ENCODE measurements at places on chromosomes 5 and 9.

DNA sequence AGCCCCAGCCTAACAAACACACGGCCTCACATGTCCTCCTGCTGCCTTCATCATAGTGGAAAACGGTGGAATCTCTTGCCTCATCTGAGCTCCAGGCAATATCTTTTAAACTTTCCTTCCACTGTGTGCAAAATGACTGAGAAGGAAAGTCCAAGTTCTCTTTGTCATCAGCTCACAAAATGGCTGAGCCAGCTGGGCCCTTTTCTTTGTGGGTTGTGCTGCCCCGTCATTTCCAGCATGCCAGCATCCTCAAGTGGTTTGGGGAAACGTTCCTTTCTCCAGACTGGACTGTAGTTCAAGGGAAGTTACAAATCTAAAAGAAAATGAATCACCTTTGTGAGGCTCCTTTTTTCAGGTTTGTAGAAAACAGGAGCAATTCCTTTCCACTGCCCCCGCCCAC, 171.1 kb upstream of the FSTL4 start:
- DNase-seq, result no peak

DNA sequence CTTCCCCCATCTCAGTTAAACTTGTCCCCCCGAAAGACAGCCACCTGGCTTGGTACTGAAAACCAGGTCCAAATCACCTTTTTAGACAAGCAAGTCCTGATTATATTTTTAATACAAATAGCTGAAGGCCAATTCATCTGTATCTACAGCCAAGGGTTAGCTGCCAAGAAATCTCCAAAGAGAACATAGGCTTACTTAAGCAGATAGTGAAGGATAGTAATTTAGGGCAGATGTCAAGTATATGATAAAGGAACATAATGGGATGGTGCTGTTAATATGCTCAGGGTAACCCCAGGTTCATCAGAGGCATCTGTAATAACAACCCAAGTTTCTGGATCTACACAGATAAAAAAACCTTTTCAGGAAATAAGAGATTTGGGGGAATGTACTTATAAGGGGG, 133.0 kb downstream of the EBF1 start:
- DNase-seq, result no peak

DNA sequence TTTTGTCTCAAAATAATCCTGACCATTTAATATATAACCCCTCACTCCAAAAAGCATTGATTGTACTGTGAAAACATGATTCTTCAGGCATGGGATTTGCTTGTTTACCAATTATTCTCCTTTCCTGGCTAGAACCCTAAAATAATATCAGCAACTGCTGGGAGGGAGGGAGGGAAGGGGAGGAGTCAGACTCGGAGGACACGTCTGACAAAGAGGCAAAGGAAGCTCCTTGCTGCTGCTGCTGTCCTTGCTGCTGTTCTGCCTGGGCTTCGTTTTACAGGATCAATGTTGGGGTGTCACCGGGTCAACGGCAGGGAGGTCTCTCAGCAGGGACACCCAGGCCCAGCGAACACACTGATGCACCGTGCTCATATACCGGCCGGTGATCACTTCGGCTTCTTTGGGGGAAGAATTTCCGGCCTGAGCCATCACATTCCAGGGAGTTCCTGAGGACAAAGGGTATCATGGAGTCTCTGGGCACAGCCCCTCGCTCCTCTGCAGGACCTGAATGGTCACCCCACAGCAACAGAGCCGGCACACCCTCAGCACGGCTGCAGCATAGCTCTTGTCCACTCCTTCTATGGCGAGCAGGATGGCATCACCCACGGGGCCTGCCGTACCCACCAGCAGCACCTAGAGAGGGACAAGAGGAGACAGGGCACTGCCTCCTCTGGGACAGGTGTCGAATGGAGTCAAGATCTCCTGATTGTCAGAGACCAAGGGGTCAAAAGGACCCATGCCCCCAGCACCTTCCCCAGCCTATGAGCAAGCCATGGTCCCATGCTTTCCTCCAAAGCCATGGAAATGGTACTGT, 27.9 kb downstream of the MED10 start:
- DNase-seq, result no peak

DNA sequence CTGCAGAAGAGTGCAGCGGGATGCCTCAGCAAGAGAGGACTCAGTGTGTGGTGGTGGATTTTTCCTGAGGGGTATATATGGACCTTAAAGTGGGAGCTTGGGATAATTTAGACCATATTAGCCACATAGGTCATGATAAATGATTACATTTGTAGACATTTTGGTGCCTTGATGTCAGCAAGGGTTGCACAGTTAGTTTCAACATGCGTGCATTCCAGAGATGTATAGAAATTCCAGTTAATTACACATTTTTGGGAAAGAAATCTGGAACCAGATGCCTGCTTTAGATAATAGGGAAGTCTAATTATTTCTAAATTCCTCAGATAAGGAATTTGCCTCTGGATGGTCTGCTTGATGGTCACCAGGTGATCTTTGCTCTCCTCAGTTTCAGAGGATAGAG, 440.6 kb upstream of the PAPPA start:
- DNase-seq, result no peak

GRCh38 chr5:172878933-172879752, 45.1 kb downstream of the ERGIC1 start:
- DNase-seq, result no peak

DNA sequence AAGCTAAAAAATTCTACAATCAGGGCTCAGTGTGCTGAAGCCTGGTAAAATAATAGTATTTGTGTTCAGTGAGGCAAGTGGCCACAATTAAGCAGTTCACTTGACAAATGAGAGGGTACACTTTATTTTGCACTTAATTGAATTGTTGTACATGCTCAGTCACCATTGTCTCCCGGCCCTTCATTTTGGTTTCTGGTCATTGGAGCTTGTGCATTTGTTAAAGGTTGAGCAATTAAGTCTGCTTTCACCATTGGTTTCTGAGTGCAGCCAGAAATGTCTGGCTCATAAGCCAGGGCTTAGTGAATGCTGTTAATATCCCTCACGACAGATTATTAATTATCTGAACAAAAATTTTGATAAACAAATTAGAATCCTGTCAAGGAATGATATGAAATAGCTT, 89.6 kb downstream of the PRDM6 start:
- no peak for DNase-seq

DNA sequence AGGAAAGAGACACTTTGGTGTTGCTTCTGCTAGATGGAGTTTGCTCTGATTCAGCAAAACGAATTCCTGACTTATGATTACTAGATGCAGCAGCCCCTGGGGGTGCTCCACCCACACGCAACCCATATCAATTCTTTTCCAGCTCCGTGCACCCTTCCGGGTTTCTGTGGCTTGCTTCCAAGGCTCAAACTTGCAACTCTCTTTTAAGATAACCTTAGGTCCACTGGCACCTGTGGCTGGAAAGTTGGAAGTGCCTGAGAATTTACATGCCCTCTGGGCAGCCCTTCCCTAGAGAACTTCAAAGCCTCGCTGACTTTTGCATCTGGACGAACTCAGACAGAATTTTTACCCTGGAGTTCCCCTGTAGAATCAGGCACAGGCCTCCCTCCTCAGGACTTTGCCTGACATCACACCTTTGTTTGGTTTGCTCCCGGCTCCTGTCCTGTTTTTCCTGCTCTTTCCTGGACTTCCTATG, 224.9 kb downstream of the SNX18 start:
- no peak for DNase-seq

- no peak for DNase-seq
Measured at GRCh38 chr5:151686674-151687407, at the start of gene SPARC. TSS of gene SPARC (minus strand) at chr5:151686915. CDS start at chr5:151676188, 10,727 bp downstream.

GRCh38 chr9:6897207-6897822, 139.5 kb downstream of the KDM4C start:
- no peak for DNase-seq

- no peak for DNase-seq
Measured at GRCh38 chr9:104779334-104779733, 15.4 kb downstream of the NIPSNAP3B start.

DNA sequence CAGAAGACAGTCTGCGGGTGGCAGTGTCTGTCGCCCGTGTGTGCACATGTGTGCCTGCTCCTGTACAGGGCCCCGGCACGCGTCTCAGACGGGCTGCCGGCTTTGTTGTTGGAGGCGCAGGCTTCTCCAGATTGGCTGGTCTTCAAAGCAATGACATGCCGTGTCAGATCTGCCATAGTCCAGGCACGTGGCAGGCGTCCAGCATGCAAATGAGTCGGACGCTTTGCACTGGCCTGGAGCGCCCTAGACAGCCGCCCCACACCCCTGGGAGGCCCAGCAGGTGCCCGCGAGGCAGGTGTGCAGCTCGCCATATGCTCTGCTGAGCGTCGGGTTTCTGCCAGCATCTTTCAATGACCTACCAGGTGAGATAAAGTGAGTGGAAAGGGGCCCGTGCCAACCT, 71.5 kb downstream of the GADD45G start:
- peak; percentile 90 for DNase-seq

GRCh38 chr5:58410441-58410840, 49.4 kb downstream of the PLK2 start:
- DNase-seq, result no peak

DNA sequence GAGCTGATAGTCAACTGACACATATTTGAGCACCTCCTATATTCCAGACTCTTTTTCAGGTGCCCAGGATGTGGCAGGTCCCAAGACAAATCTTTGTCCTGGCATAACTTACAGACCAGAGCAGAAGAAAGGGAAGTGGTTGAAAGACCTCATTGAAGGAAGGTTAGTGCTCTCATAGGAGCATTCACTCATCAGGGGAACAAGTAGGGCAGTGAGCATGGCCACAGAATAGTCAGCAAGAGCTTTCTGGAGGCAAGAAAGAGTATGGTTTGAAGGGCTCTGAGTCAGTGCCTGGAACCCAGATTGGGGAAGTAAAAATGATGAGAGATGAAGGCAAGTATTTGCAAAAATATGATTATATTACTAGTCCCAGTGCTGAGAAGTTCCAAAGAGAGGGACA, 25.0 kb upstream of the ERMP1 start:
- no peak for DNase-seq

- DNase-seq, result no peak
Measured at GRCh38 chr9:28134446-28134976, 561.2 kb upstream of the C9orf72 start.

- DNase-seq, result no peak
Measured at GRCh38 chr5:959581-960531, 48.7 kb upstream of the NKD2 start.

GRCh38 chr9:124078641-124079040, 67.1 kb downstream of the LHX2 start:
- no peak for DNase-seq

DNA sequence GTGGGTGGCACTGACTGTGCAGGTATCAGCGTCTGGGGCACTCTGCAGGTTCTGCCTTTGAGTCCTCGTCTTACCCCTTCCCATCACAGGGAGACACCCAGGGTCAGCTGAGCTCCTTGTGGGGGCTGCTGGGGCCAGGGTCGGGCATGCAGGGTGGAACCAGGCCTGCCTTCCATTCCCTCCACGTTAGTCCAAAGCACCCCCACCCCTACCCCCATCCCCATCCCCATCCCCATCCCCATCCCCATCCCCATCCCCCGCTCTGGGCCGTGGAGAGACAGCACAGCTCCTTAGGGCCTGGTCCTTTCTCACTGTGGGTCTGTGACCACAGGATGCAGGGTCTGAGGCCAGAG, 1.6 kb upstream of the PITX1 start:
- no peak for DNase-seq

GRCh38 chr5:66849803-66850202, 253.6 kb downstream of the MAST4 start:
- no peak for DNase-seq
